Stimulated activated CD4-positive, alpha-beta T cell treated with anti-CD3 and anti-CD28 coated beads, Interleukin-2, amount 100 ng/mL, for 48 hours (primary cell): ENCODE measurements at places on chromosomes 13 and 19.

- no peak for DNase-seq
Measured at GRCh38 chr13:113103646-113104045, 1.9 kb upstream of the F7 start.

DNA sequence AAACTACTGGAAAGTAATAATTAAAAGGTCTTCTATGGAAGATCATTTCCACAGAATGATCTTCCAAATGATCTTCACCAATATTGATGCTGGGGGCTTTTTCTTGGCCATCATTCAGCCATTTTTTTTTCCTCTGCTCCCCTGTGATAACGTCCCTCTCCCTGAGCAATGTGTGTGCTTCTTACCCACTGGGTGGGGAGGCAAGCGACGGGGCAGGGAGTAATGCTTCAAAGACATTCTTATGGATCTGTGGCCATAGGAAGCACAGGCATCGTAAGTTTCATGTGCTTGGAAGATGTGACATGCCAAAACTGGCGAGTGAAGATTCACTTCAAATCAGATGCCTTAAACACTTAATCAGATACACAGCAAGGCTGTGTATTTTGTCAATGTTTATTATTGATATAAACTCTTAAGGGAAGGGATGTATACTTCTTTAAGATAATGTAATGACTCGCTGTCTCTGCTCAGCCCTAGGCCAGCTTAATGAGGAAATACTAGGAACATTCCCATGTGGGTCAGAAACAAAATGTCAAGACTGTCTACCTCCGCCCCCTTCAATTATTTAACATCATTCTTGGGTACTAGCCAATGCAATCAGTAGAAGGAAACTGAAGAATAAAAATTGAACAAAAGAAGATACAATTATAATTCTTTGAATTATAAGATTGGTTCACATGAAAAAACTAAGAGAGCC, 34.1 kb upstream of the SERPINE3 start:
- no peak for DNase-seq

DNA sequence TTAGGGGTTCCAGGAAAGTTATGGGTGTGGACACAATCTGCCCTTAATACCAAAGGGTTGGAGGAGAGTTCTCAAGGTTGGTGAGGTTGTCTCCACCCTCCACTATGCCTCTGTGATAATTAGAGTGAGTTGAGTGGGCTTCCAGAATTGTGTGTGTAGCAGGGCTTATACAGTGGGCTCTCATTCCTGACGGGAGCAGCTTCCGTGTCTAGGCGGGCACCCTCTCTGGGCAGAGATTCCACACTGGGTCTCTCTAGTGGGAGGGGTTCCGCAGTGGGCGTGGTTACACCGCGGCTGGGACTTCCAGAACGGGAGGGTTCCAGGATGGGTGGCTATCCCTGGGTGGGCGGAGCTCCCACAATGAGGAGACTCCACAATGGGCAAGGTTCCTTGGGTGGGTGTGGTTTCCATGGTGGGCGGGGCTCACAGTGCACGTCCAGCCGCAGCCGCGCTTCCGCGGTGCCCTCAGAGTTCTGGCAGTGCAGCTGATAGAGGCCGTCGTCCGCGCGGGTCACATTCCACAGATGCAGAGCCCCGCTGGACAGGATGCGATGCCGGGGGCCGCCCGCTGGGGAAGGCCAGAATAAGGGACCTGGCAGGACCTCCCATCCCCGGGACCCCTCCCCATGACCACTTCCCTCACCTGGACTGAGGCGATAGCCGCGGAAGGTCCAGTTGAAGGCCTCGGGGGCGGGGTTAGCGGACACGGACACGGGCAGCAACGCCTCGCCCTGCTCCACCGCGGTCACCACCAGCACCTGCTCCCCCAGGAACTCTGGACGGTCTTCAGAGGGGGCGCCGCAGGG, 8.4 kb downstream of the NPHS1 start:
- no peak for DNase-seq

DNA sequence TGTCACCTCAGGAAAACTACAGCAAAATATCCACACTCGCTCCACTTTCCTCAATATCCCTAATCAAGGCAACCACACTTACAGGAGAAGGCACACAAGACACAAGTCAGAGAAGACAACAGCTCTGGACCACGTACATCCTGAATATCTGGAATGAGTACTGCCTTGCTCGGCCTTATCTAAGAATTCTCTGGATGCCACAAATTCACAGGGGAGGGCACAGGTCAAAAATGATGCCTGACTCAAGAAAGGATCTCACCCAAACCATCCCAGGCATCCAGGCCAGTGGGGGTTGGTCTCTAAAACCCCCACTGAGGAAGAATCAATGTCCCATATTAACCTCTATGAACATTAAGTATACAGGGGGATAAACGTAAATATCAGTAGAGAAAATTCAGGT, 29.9 kb downstream of the ATP7B start:
- no peak for DNase-seq

DNA sequence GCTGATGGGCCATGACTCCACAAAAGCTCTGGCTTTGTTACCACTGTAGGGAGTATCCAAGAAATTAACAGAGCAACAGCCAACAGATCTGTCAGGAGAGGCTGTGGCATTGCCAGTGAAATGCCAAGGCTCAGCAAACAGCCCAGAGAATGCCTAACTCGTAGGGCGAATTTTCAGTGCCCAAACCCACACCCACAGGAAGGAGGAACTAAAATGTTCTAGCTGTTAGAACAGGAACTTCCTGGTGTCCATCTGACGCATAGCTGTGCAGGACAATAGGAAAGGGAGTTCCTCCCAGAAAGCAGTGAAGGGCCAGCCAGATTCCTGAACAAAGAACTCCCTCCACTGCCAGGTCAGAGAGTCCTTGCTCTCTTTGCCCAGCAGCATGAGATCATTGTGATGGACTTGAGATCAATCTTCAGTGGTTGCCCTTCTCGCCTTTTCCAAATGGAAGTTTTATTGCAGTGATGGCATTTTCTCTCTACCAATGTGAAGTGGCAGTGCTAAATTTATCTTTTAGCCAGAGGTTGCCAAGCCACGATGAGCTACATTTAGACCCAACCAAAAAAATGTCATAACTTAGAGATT, 224.2 kb upstream of the STARD13 start:
- no peak for DNase-seq

GRCh38 chr13:93472814-93473296, 246.2 kb downstream of the GPC6 start:
- DNase-seq: no peak

GRCh38 chr19:2331601-2332246, 3.2 kb downstream of the SPPL2B start:
- no peak for DNase-seq

- DNase-seq: no peak
Measured at GRCh38 chr19:29655648-29656335, 9.5 kb upstream of the PLEKHF1 start.

GRCh38 chr13:62033934-62034333, 618.3 kb upstream of the PCDH20 start:
- no peak for DNase-seq

DNA sequence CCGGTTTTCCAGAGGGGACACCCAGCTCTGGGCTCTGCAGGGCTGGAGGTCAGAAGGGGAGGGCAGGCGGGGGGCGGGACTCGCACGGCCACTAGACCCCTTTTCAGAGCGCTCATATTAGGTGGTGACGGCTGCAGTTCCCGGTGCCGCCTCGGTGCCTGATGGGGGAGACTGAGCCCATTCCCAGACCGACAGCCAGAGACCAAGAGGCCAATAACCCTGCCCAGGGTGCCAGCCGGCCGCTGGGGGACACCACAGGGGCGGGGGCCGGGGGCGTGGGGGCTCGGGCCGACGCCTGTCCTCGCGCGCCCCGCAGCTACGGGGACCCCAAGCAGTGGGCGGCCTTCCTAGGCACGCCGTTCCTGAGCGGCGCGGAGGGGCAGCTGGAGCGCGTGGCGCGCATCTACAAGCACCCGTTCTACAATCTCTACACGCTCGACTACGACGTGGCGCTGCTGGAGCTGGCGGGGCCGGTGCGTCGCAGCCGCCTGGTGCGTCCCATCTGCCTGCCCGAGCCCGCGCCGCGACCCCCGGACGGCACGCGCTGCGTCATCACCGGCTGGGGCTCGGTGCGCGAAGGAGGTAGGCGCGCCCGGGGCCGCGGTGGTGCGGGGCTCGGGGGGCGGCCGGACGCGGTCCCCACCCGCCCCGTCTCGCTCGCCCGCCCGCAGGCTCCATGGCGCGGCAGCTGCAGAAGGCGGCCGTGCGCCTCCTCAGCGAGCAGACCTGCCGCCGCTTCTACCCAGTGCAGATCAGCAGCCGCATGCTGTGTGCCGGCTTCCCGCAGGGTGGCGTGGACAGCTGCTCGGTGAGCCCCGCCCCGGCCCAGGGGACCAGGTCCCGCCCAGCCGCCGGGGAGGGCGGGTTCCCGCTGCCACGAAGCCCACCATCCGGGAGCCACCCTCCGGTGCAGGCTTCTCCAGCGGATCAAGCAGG, 2.4 kb downstream of the TIMM13 start:
- DNase-seq: no peak

DNA sequence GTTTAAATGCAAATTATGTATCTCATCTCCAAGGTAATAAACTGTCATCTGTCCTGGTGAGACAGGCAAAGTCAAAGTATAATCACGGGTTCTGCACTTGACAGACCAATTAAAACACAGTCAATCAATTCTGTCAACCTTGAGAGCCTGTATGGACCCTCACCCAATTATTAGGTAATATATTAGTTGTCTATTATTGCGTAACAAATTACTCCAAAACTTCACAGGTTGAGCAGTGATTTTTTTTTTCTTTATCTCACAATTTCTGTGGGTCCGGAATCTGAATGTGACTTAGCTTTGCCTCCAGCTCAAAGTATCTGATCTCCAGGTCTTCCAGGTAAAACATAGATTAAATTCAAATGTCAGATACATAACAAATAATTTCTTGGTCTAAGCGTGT, 707.4 kb upstream of the ARGLU1 start:
- no peak for DNase-seq

DNA sequence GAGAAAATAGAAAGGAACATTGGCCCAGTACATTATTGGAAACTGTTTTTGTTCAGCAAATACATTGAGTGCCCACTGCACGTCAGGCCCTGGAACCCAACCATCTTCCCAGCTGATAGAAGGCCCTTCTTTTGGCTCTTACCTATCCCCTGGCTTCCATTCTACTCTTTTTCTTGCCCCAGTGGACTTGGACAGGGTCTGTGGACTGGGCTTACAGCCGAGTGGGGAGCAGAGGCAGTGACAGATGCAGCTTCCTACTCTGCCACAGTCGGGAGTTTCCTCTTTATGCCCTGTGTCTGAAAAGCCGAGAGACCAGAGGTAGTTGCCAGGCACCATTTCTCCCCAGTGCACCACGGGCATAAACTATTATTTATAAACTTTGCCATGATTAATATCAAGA, 70.4 kb downstream of the ARHGAP35 start:
- no peak for DNase-seq

GRCh38 chr13:97434397-97435201, 630 bp downstream of the RAP2A start:
- DNase-seq: peak; percentile 28

DNA sequence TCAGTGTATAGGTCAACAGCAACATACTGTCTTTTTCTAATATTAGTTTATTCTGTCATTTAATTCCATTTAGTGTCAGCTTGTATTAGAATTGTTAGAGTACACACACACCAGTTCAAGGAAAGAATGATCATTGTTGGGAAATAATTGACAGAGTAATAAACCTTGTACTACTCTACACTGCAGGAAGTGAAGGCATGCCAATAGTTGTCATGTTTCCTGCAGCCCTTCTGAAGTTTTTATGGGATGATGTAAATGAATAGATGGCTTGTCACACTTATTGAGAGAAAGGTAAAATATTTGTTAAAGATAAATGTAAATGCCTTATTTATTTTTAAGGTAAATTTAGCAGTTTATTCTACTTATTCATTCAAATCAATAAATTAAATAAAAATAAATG, 306.9 kb upstream of the KLHL1 start:
- no peak for DNase-seq

GRCh38 chr13:41193469-41193868, 900 bp downstream of the KBTBD7 start:
- no peak for DNase-seq

DNA sequence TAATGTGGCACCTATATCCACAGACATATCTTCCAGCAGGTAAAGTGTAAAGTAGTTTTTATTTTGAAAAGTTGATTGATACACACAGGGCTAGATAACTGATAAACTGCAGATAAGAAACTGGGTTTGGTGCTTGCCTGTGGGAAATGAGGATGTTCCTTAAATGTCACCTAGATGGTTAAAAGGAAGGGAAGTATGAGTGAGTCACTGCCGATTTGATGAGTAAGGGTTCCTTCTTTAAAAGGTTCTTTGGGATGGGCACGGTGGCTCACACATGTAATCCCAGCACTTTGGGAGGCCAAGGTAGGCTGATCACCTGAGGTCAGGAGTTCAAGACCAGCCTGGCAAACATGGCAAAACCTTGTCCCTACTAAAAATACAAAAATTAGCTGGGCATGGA, 73.8 kb upstream of the FRY start:
- no peak for DNase-seq

GRCh38 chr13:98801626-98802418, 49.4 kb upstream of the SLC15A1 start:
- no peak for DNase-seq

GRCh38 chr13:21051675-21052074, 9.7 kb downstream of the LATS2 start:
- no peak for DNase-seq

GRCh38 chr19:8194528-8195267, 14.5 kb upstream of the CERS4 start:
- peak; percentile 14 for DNase-seq

GRCh38 chr13:50910485-50910805, 854 bp downstream of the RNASEH2B start:
- DNase-seq: no peak

- no peak for DNase-seq
Measured at GRCh38 chr19:3608750-3609322, 2.2 kb upstream of the TBXA2R start.

- DNase-seq: no peak
Measured at GRCh38 chr19:54391589-54392061, 23.6 kb upstream of the TTYH1 start.

GRCh38 chr19:8926341-8926740, 83.9 kb downstream of the MUC16 start:
- no peak for DNase-seq

GRCh38 chr19:41705393-41706174, 2.8 kb upstream of the CEACAM5 start:
- peak; percentile 25 for DNase-seq

- DNase-seq: no peak
Measured at GRCh38 chr13:101398920-101399319, 17.4 kb downstream of the NALCN start.
